Stimulated activated CD4-positive, alpha-beta T cell treated with anti-CD3 and anti-CD28 coated beads, TNF-alpha, amount 100 ng/mL, for 4 hours (primary cell): ENCODE measurements at places on chromosomes 3 and 15.

- DNase-seq: no peak
These were observed 852.4 kb downstream of the TUSC7 start for GRCh38 chr3:117562000-117562399.

GRCh38 chr15:59148153-59148833 is 43.3 kb downstream of the CCNB2 start:
- DNase-seq: no peak

DNA sequence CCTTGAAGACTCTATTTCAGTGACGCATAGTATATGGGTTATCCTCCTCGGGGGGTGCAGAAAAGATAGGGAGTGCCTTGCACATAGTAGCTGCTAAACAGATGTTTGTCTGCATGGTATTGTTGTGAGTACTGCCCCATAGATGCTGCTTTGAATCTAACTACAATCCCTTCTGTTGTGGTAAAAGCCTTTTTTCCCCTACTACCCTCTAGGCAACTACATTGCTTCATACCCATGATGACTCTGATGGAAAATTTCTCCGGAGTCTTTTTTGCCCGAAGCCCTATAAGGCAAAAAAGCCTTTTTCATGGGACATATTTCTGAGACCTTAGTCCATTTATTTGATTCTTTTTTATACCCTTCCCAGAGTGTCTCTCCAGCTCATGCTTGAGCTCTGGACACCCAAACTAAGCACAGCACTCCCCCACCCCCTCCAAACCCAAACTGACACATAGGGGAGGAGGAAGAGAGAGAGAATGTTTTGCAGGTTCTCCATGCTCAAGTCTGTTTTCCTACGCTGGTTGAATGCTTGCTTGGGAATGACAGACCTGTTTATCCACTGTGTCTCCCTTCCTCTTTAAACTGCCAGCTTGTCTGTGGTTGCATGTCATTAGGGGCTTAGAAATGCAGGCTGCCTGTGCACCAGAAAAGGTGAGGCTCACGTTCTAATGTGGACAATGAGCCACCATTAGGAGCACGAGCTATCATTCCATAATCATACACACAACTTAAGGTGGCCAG is 52.9 kb downstream of the LRTM1 start:
- no peak for DNase-seq

- DNase-seq: no peak
These were observed 30.0 kb upstream of the CHD2 start for GRCh38 chr15:92870010-92870591.

DNA sequence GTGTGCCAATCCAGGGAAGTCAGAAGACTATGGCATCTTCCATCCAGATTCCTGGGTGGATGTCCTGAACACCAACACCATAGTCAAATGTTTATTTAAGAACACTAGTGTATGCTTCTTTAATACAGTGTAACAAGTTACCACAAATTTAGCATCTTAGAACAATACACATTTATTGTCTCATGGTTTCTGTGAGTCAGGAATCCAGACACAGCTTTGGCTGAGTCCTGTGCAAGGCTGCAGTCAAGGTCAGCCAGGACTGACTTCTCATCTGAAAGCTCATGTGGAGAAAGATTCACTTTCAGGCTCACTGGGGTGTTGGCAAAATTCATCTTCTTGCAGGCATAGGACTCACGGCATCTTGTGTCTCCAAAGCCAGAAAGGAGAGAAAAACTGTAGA is 143.4 kb downstream of the ANXA2 start:
- no peak for DNase-seq

GRCh38 chr3:105842943-105843342 is 25.9 kb downstream of the CBLB start:
- DNase-seq: no peak

- DNase-seq: no peak
These were observed 408.2 kb upstream of the CBLB start for GRCh38 chr3:106276755-106277612.

DNA sequence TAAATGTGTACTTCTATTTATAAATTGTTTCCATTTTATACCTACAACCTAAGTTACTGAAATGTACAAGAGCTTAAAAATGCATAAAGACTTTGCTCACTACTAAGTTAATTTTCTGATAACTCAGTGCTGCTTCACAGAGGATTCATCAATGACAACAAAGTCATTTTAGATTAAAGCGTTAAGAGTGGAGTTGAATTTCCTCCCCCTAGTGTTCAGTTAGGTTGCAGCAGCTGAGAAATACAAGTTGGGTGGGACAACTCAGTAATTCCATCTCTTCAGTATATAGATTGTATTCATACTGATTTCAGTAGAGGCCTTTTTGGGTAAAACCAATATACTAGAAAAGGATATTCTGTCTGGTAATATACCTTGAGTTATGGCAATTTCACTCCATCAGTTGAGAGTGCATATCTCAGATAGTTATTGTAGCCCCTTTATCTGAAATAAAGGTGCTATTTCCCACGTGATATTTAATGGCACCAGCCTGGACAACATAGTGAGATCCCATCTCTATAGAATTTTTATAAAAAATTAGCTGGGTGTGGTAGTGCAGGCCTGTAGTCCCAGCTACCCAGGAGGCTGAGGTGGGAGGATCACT is 6.9 kb upstream of the RPL35A start:
- DNase-seq: no peak
